ENCODE measurements at places on chromosomes 13 and 19. TPM values are rescaled to one million over a fixed set of nuclear protein-coding genes. Genes with fewer than 3 reads are reported as not detected.

DNA sequence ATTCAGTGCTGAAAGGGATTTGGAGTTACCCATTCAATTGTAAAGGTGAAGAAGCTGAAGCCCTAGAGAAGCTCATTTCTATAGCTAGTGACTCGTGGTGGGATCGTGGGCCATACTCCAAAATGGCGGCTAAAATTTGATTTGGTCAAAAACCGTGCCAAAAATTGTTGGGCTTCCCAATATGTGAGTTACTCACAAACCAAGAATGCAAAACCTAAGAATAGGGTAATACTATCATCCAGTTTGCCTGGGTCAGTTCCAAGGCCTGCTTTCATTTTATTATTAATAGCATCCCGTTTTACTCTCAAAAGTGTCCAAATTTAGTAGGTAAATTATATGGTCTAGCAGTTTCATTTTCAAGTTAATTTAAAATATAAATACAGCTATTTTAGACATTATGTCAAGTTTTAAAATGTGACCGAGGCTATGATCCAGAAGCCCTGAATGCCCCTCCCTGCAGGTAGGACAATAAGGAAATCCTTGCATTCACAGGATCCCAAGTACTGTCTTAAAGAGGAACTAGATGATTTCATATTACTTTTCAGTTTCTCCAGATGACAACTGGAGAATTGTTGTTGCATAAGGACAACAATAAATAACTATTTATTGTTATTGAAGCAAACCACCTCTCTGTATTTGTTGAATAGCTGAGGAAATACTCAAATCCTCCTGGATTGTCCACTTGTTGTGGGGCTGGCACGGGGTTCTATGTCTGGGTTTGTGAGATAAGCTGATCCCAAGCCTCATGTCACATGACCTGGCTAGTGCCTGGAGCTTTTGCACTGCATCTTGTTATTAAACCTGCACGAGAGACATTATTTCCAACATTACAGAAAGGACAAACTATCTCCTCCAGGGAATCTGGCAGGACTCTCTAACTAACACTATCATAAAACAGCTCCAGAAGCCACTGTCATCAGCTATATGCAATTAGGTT is 11.6 kb upstream of the RAP2A start:
- no peak for DNase-seq

- DNase-seq: no peak
Measured at GRCh38 chr13:92609376-92609775, 617.2 kb upstream of the GPC6 start.

GRCh38 chr19:2376784-2377519 is 16.9 kb downstream of the TMPRSS9 start:
- DNase-seq: no peak

DNA sequence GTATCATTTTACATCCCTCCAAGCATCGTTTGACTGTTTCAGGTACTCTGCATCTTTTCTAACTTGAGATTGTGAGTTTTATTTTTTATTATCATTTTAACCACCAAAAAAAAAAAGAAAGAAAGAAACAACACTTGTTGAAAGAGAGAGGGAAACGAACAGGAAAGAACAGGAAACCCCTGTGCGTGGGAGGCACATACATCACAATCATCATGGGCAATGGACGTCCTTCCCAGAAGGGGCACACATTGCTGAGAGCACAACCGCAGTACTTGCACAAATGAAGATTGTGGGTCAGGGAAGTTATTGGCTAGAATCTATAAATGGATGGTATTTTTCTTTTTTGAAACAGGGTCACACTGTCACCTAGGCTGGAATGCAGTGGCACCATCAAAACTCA is 1.7 kb downstream of the CLC start:
- no peak for DNase-seq

The OR7C1 gene
- total RNA-seq: not detected

- no peak for DNase-seq
Measured at GRCh38 chr13:69948016-69948415, 159.6 kb upstream of the ATXN8OS start.

DNA sequence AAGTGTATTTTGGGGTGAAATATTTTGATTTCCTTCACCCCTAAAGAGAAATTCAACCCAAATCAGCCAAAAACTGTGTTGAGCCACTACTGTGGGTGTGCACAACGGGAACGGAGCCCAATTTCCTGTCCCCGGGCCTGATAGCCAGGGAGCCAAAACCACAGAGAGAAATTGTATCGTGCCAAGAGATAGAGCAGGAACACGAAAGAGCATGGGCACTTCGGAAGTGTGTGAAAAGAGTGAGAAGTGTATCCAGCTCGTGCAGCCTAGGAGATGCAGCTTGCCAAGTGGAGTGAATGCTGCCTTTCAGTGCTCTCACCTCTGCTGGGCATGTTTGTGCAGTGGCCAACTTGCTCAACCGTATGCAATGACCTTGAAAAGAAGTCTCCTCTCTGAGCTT is 19.4 kb upstream of the PLEKHF1 start:
- peak; percentile 48 for DNase-seq

The MEIS3 gene
- 3.2 TPM for total RNA-seq
